ENCODE measurements at places on chromosomes 1 and 21.

DNA sequence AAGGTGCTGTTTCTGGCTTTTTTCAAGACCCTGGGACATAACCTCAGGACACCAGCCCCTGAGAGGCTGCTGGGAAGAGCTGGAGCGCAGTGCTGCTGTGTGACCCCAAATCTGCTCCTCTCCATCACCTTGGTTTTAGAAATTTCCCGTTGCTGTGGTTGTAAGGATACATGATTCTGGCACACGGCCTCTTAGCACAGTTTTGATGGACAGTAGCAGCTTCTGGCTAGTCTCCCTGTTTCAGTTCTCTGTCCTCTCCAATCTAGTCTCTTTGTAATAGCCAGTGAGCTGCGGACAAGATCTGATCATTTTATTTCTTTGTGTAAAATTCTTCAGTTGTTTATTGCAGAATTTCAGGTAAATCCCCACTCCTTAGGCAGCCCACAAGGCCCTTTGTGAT, 3.1 kb downstream of the CLIC6 start:
- no peak for DNase-seq

DNA sequence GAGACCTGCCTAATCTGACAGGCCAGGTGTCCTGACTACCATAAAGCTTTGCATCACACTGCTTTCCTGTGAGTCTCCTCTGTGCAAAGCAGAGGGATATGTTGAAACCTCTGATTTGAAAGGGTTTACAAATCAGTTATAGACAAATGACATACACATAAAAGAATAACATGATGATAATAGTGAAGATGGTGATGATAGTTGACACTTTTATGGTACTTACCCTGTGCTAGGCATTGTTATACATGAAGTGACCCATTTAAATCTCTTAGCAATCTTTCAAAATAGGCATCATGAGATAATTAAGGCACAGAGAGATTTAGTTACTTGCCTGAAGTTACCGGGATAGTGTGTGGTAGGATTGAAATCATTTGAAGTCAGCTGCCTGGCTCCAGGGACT, 34.1 kb upstream of the PKN2 start:
- no peak for DNase-seq

DNA sequence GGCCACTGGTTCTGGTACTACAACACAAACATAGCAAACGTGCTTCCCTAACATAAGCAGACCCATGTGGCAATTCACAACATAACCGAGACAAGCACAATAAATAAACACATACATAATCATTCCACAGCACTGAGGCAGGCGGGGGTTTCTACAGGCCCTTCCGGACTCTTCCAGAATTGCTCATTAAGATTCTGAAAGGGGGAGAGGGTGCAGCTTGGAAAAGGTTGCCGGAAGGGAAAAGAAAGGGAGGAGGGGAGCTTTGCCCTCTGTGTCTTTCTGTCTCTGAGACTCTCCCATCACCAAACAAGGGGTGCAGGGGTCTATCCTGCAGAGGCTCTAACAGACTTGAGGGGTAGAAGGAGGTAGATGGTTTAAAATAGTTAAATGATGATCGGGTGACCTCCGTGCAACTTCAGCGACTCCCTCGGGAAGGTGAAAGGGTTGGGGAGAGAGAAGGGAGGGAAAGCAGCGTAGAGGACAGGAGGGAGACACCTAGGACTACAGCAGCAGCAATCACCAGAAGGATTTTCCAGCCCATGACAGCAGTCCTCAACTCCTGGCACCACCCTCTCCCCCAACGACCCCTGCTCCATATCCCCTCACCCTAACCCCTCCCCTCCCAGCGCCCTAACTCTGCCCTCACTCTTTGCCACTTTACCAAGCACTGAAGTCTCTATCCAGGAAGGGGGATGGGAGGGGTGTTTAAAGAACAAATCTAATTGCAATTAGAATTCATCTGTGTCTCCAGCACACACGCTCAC, 365.5 kb upstream of the ESRRG start:
- DNase-seq = no peak

GRCh38 chr1:19010503-19010902, 54.0 kb upstream of the IFFO2 start:
- DNase-seq = no peak

DNA sequence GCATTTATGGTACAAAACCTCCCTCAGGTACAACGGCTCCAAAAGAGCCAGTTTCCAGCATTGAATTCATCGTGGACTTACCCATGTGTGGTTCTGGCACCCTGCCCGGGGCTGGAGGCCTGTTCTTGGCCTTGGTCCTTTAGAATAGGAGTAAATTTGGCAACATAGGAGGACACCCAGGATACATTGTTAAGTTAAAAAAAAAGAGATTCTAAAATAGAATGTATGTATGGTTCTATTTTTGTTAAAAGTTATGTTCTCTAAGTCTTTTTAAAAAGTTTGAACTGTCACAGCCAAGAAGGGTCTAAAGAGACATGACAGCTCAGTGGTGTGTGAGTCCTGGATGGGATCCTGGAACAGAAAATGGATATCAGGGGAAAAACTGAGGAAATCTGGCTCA, 25.9 kb downstream of the EPHX1 start:
- no peak for DNase-seq

GRCh38 chr1:154019940-154020339, 29.4 kb downstream of the RPS27 start:
- DNase-seq = no peak

- DNase-seq = no peak
Observed at GRCh38 chr1:189597083-189597482, 880.6 kb downstream of the BRINP3 start.

DNA sequence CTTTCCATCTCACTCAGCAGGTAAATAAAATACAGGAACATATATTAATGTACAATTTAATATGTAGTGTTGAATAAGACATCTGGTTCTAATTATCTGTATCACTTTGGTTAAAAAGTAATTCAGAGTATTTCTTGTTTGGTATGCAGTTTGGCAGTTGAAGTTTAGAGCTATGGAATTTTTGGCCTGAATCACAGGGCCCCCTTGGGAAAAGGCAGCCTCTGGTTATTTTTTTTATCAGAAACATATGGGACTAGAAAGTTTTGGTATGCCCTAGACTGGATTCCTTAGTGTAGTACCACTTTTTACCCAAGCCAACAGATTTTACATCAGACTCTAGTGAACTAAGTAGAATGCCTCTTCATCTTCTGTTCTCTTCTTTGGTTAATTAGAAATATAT, 26.4 kb downstream of the CNST start:
- no peak for DNase-seq

GRCh38 chr21:37762606-37763005, 153.7 kb downstream of the KCNJ6 start:
- DNase-seq = no peak

DNA sequence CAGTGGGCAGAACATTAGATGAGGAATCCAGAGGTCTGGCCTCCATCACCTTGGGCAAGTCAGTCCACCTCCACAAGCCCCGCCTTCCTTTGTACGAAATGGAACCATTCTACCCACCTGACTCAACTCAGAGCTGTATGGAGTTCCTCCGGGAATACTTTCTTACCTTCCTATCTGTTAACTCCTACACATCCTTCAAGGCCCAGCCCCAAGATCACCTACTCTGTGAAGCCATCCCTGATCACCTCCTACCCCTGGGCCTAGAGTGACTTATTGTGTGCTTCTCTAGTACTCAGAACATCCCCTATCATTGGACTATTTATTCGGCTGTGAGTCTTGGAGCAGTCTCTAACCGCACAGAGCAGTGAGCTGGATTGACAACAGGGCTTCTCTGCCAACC, 66.7 kb downstream of the GLIS1 start:
- no peak for DNase-seq

GRCh38 chr1:26942656-26943055, 17.6 kb downstream of the KDF1 start:
- no peak for DNase-seq

DNA sequence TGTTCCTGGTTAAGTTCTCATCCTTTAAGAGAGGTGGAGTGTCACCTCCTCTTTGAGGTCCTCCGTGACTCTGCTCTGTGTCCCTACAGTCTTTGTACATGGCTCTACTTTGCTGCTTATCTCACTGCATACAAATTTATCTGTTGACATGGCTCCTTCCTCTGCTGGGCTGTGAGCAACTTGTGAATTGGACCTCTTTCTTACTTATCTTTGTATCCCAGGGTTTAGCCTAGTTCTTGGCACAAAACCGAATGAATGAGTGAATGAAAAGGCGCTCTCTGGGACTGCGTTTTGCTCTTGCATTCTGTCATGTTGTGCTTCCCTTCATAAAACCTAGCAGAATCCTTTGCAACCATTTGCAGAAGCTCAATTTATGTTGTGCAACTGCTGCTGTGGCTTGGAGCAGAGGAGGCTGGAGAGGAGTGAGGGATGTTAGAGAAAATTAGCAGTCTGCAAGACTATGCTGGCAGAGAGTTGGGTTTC, 12.4 kb downstream of the SLC26A9 start:
- DNase-seq = no peak

- no peak for DNase-seq
Observed at GRCh38 chr1:59752556-59753414, 62.0 kb upstream of the HOOK1 start.

DNA sequence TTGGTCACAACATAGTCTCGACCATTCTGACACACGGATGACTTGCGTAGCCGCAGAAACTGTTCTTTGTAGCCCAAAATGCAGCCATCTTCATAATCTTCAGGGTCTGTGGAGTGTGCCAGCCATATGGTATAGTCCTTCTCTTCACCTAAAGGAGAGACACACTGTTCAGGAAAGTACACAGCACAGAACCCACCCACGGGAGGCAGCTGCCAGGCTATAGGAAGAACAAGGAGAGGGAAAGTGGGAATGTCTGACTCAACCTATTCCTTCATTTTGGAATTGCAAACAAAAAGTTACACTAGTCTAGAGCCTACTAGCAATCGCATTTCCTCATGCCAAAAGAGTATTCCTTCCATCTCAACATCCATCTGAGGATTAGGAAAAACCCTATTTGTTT, 16.2 kb upstream of the MYBPHL start:
- no peak for DNase-seq

DNA sequence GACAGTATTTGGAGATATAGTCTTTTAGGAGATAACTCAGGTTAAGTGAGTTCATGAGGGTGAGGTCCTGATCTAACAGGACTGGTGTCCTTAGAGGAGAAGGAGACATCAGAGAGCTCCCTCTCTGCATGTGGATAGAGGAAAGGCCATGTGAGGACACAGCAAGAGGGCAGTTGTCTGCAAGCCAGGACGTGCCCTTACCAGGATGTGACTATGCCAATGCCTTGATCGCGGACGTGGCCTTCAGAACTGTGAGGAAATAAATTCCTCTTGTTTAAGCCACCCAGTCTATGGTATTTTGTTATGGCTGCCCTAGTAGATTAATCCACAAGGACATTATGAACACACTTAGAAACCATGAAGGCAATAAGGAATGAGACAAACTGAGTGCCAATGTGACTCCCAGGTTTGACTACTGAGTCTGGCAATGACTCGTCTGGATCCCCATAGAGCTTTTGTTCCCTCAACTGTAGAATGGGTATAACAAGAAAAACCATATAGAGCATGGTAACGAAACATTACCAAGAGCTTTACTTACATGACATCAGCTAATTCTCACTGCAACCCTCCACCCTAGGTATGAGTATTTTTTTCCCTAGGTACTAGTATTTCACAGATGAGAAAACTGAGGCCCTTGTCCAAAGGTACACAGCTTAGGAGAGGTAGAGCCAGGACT, 6.5 kb downstream of the URB1 start:
- no peak for DNase-seq

DNA sequence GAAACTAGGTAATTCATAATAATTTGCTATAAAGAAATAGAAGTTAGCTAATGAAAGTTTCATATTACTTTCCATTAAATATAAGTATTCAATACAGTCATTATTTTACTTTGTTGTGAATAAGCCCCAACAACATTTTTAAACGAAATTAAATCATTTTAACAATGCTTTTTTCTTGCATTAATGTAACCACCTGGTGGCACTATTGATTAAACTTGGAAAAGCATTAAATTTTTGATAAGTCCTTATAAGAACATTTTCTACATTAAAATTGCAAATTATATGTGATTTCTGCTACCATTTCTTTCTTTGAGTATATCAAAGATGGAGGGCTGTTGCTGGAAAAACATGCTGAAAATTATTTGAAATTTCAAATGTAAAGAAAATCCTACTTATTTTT, 918.8 kb upstream of the TMPRSS15 start:
- DNase-seq = no peak

GRCh38 chr1:208234721-208235120, 9.5 kb downstream of the PLXNA2 start:
- no peak for DNase-seq

- DNase-seq = peak; percentile 20
Observed at GRCh38 chr1:119002028-119002686, 14.0 kb upstream of the TBX15 start.
